ENCODE measurements at places on chromosomes 4 and X.

GRCh38 chr4:88705805-88706492 is 8.3 kb upstream of the NAP1L5 start:
- DNase-seq = peak; percentile 35

DNA sequence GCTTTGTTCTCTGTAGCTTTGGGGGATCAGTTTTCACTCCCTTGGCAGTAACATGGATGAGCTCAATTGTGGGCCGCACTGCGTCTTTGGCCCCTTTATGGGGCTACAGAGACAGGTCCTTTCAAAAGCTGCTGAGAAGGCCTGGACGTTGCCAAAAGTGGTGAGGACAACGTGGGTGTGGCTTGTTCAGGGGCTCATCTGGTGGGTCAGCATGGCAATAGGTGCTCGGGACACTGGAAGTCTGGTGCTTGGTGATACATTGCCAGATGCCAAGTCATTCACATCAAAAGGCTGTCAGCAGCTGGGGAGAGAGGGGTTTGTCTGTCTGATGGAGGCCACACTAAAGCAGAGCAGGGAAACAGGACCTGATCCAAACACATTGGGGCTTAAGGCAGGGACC is 149.8 kb upstream of the EOLA2 start:
- no peak for DNase-seq

DNA sequence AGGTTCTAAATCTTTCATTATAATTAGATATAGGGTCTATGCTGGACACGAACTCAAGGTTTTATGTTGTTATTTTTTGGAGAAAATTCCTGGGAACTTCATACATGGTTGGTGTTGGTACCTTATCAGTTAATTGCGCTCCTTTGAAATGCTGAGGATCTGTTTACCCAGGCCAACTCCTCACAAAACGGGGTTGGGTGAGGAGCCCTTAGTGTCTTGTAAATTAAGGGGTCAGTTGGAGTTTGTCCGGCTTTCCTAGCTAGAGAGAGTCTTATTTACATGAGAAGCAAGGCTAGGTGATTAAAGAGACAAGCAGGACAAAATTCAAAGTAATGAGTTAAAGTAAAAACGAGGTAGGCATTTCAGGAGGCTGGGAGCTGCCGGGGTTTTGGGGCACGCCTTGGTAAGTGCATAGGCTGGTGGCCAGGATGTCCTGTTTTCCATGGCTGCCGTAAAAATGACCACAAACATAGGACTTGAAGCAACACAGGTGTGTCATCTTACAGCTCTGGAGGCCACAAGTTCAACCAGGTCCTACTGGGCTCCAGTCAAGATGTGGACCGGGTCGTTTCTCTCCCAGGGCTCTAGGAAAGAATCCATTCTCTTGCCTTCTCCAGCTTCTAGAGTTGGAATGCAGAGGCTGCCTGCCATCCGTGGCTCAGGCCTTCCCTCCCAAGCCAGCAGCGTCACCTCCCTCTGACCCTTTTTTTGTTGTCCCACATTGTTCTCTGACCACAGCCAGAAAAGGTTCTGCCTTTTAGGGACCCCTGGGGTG is 19.8 kb downstream of the PSAPL1 start:
- no peak for DNase-seq

DNA sequence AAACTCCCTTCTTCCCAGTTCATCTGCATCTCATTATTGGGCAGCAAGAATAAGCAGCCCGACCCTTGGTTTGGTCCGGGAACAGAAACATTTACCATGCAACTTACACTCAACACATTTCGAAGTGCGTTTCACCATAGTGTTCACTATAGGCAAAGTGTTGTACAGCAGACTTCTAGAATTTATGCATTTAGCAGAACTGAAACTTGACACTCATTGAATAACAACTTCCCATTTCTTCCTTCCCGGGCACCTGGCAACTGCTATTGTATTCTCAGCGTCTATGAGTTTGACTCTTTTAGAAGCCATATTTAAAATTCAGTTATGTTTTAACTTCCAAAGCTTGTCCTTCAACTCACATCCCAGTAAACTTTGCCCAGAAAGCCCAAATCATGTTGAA is 840.6 kb downstream of the NLGN4X start:
- DNase-seq = no peak

GRCh38 chr4:103498161-103499070 is 221.4 kb downstream of the TACR3 start:
- peak; percentile 33 for DNase-seq

DNA sequence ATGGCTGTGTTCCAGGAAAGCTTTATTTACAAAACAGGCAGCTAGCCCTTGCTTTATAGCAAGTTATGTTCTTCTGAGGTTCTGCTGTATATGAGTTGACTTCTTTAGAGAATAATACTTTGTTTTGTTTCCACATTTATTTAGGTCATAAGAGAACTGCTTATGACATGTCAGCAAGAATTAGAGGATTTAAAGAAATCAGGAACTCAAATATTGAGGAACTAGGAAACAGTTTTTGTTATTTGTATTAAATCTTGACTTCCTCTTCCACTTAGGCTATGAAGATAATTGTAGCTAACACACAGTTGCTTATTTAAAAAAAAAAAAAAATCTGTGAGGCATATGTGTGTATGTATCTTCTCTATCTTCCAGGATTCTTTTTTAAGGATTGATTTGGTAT is 14.3 kb downstream of the ZRSR2 start:
- DNase-seq = no peak

DNA sequence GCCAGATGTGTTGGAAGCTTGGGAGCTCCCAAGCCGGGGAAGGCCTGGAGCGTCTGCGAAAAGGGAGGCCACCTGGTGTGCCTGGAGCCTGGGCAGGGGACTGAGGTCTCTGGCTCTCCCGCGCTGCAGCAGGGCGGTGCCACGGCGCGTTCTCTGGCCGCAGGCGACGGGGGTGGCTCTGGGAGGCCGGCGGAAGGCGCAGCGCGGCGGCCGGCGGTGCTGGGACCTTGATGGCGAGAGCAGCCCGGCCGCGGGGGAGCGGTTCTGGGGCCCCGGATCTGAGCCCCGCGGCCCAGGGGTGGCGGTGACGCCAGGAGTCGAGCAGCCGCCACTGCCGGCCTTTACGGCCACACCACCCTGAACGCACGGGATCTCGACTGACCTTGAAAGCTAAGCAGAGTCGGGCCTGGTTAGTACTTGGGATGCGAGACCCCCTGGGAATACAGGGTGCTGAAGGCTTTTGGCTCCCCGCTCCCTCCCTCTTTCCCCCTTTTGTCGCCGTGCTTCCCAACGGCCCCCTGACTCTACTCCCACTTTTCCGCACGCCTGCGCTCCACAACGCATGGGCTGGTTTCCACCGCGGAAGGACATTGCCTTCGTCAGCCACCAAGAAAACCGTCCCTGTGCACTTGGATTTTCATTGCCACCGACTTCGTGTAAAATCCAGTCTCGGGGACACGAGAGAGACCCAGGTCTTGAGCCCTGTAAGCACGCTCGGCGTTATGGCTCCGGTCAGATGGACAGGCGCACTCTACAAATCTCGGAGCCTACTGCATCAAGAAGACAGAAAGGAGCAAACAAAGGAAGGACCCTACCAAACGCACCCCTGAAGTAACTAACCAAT is 9.5 kb downstream of the FRG2 start:
- DNase-seq = no peak

GRCh38 chrX:150581093-150581775 is 12.8 kb downstream of the MTM1 start:
- DNase-seq = peak; percentile 80

- no peak for DNase-seq
Measured at GRCh38 chrX:43525901-43526610, 130.0 kb upstream of the MAOA start.

DNA sequence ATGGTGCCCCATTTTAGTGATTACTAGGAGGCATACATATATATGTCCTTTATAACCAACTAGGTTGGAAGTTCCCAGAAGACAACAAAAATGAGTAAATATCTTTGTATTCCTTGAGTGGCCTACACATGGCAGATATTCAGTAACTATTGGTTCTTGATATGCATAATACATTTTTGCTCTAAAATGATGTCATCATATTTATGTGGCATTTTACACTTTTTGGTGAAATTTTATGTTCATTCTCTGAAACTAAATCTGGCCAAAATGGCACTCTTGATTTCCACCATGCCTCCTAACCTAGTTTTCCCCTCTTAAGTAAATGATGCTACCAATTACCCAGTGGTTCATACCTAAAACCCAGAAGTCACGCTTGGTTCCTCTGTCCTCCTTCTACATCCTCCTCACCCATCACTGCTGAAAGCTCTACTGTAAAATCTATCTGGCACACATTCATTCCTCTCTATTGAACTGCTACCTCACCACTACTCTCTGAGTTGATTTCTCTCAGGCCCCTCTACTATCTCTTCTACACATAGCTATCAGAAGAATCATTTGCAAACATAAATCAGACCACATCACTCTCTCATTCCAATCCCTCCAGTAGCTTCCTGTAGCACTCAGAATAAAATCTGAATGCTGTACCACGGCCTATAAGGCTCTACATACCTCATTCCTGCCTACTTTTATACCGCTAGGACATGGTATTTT is 13.4 kb downstream of the SLC10A7 start:
- DNase-seq = peak; percentile 27

GRCh38 chrX:68676335-68676734 is 28.9 kb downstream of the STARD8 start:
- DNase-seq = no peak

GRCh38 chr4:179663641-179664429 is 2221.6 kb upstream of the AGA start:
- DNase-seq = no peak

DNA sequence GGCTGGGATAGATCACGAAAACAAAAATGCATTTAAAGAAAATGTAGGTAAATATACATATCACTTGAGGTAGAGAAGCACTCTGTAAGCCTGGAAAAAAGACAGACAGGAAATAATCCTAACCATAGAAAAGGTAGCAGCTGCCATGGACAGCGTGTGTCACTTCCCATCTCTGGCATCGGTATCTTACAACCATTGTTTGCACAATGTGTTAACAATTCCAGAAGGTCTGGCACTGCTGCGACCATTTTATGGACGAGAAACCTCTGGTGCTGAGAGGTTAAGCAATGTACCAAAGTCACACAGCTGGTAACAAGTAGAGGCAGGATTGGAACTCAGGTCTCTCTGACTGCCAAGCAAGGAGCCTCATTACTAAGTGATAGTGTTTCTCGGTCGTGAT is 1.7 kb upstream of the MTNR1A start:
- DNase-seq = no peak
